ENCODE measurements at places on chromosomes 4 and X.
A peak's percentile ranks its signal among the peaks of the same experiment; 100 is the strongest.

GRCh38 chr4:166414431-166414830 lies 541.4 kb downstream of the TLL1 start:
- H3K4me1 ChIP-seq = no peaks in the 10 kb centered on the region
- DNase-seq = no peak
- no peaks in the 10 kb centered on the region for H3K36me3 ChIP-seq
- no peak overlapping the region for H3K4me3 ChIP-seq
- no peak overlapping the region for H3K27ac ChIP-seq
- H3K27me3 ChIP-seq = no peaks in the 10 kb centered on the region

- H3K36me3 ChIP-seq = no peaks in the 10 kb centered on the region
- H3K27me3 ChIP-seq = peaks cover 7% of the 10 kb centered on the region
- no peaks in the 10 kb centered on the region for H3K4me1 ChIP-seq
- no peak overlapping the region for H3K4me3 ChIP-seq
- no peak for DNase-seq
These were observed 263.5 kb downstream of the C4orf33 start for GRCh38 chr4:129359461-129359860.

DNA sequence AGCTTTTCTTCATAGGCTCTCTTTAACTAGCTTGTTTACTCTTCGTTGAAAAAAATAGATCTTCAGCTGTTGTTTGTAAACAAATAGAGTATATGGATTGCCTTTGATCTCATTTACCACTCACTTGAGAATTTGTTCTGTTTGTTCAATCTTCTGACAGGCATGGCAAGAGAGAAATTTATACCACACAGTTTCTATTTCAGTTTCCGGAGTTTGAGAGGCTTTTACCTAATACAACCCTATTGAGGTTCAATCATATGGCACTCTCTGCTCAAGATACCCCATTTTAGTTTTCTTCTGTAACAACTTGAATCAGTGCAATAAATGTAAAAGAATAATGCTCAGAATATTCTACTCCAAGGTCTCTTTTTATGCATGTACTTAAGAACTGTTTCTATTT lies 148.0 kb downstream of the EMCN start:
- H3K4me1 ChIP-seq = no peaks in the 10 kb centered on the region
- no peak overlapping the region for H3K27ac ChIP-seq
- peaks cover 2% of the 10 kb centered on the region for H3K27me3 ChIP-seq

- H3K4me3 ChIP-seq = no peak overlapping the region
- no peaks in the 10 kb centered on the region for H3K27me3 ChIP-seq
- no peak overlapping the region for H3K27ac ChIP-seq
- no peaks in the 10 kb centered on the region for H3K4me1 ChIP-seq
- DNase-seq = no peak
- H3K36me3 ChIP-seq = no peaks in the 10 kb centered on the region
These were observed 183.6 kb upstream of the DKK2 start for GRCh38 chr4:107219681-107220080.

- DNase-seq = no peak
- no peak overlapping the region for H3K4me3 ChIP-seq
- no peaks in the 10 kb centered on the region for H3K27me3 ChIP-seq
- H3K4me1 ChIP-seq = no peaks in the 10 kb centered on the region
These were observed 19.1 kb upstream of the SETD7 start for GRCh38 chr4:139575072-139575471.

DNA sequence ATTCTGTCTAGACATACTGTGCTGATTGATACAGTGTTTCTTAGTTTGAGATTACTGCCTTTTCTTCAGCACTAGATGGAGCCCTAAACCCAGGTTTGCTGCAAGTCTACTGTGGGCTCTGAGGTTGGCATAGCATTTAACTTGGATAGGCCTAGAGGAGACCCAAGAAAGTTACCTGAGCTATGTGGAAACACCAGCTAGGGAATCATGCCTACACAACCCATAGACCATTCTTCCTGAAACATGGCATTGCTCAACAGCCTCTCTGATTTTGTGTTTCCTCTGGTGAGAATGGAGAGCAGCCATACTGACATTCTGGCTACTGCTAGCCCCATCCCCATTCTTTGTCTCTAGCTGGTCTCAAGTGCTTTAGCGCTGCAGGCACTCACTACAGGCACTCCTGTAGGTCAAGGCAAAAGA lies 287.7 kb upstream of the PCDH18 start:
- H3K4me3 ChIP-seq = no peak overlapping the region
- no peak for DNase-seq
- no peaks in the 10 kb centered on the region for H3K4me1 ChIP-seq
- H3K27ac ChIP-seq = no peak overlapping the region

- no peak overlapping the region for H3K27ac ChIP-seq
- no peak for DNase-seq
- H3K36me3 ChIP-seq = no peaks in the 10 kb centered on the region
- H3K4me3 ChIP-seq = no peak overlapping the region
These were observed 29.8 kb downstream of the DYNLT3 start for GRCh38 chrX:37817579-37817978.

- H3K36me3 ChIP-seq = no peaks in the 10 kb centered on the region
- peaks cover 36% of the 10 kb centered on the region for H3K4me1 ChIP-seq
- no peak overlapping the region for H3K4me3 ChIP-seq
- DNase-seq = no peak
- no peak overlapping the region for H3K27ac ChIP-seq
These were observed 30.9 kb downstream of the REELD1 start for GRCh38 chr4:146245246-146245645.

DNA sequence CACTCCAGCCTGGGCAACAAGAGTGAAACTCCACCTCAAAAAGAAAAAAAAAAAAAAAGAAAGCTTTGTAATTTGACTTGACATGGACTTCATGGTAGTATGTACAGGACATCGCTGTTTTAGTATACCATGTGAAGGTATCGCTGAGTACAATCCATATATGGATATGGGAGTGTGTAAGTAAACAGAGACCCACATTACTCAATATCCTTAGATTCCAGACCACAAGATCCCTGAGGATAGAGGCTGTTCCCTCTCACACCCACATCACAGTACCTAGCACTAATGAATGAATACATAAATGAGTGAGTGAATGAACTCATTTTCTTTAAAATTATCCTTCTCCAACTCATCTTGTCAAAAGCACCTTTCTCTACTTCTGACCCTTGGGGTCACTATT lies 8.4 kb upstream of the RPS3A start:
- peaks cover 9% of the 10 kb centered on the region for H3K4me1 ChIP-seq
- H3K36me3 ChIP-seq = no peaks in the 10 kb centered on the region
- H3K27ac ChIP-seq = no peak overlapping the region

GRCh38 chrX:18406531-18407266 lies 18.7 kb upstream of the CDKL5 start:
- H3K27me3 ChIP-seq = no peaks in the 10 kb centered on the region
- H3K36me3 ChIP-seq = no peaks in the 10 kb centered on the region
- DNase-seq = no peak
- no peaks in the 10 kb centered on the region for H3K4me1 ChIP-seq
- H3K27ac ChIP-seq = no peak overlapping the region
- no peak overlapping the region for H3K4me3 ChIP-seq

DNA sequence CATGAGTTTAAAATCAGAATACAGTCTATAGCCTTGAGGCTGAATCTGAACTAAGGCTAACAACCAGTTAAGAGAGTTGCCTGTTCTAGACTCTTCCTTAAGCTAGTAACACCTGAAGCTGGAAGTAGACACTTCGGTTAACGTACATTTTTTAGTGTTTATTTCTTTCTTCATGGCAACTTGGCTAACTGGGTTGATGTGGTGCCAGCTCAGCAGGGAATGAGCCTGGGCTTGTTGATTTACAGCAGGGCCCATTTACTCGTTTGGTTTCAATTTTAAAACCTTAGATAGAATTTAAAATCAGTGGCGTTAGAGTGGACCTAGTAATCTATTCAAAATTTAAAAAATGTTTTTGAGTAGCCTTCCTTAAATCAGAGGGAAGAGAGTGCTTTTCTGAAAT lies 137.6 kb upstream of the ESX1 start:
- H3K36me3 ChIP-seq = no peaks in the 10 kb centered on the region
- H3K4me3 ChIP-seq = no peak overlapping the region
- no peaks in the 10 kb centered on the region for H3K27me3 ChIP-seq
- no peaks in the 10 kb centered on the region for H3K4me1 ChIP-seq
- no peak for DNase-seq
- H3K27ac ChIP-seq = no peak overlapping the region

GRCh38 chr4:91734682-91735081 lies 569.1 kb upstream of the GRID2 start:
- DNase-seq = no peak
- no peaks in the 10 kb centered on the region for H3K4me1 ChIP-seq
- no peaks in the 10 kb centered on the region for H3K36me3 ChIP-seq
- no peak overlapping the region for H3K4me3 ChIP-seq
- no peaks in the 10 kb centered on the region for H3K27me3 ChIP-seq

DNA sequence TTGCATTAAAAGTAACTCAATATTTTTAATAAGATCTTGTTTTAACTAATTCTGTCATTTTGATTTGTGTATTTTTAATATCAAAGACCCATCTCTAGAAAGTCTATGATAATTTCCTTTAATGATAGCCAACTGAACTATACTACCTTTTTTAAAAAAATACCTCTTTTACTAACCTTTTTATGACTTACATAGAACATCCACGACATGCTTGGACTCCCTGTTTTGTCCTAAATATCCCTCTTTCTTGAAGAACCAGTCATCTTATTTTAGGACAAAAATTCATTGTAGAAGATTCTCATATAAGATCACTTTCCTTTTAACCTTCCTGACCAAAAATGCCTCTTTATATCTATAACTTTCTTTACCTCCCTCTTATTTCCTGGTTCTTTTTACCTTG lies 76.8 kb upstream of the GC start:
- DNase-seq = no peak
- no peaks in the 10 kb centered on the region for H3K36me3 ChIP-seq
- no peaks in the 10 kb centered on the region for H3K4me1 ChIP-seq
- no peak overlapping the region for H3K27ac ChIP-seq
- H3K27me3 ChIP-seq = no peaks in the 10 kb centered on the region

GRCh38 chrX:17922303-17922702 lies 61.2 kb upstream of the RAI2 start:
- DNase-seq = no peak
- no peak overlapping the region for H3K4me3 ChIP-seq
- no peaks in the 10 kb centered on the region for H3K36me3 ChIP-seq
- no peak overlapping the region for H3K27ac ChIP-seq
- peaks cover 3% of the 10 kb centered on the region for H3K4me1 ChIP-seq
- no peaks in the 10 kb centered on the region for H3K27me3 ChIP-seq

- H3K4me3 ChIP-seq = peak overlapping the region; percentile 44
- H3K27me3 ChIP-seq = no peaks in the 10 kb centered on the region
- H3K36me3 ChIP-seq = peaks cover 5% of the 10 kb centered on the region
- H3K4me1 ChIP-seq = peaks cover 72% of the 10 kb centered on the region
- peak overlapping the region; percentile 99 for H3K27ac ChIP-seq
These were observed 1.8 kb downstream of the ACOX3 start for GRCh38 chr4:8438743-8439142.

DNA sequence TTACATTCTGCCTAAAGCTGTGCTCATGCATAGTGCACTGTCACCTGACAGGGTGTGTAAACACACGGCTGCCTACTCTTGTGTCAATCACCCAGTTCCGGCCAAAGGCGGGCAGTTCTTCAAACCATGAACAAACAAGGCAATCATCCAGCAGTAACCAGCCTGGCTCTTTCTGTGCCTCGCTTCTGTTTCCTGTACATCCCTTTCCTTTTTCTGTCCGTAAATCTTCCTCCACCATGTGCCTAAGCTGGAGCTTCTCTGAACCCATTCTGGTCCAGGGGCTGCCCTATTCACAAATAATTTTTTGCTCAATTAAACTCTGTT lies 60.8 kb upstream of the CBR4 start:
- no peaks in the 10 kb centered on the region for H3K4me1 ChIP-seq
- DNase-seq = no peak
- H3K4me3 ChIP-seq = no peak overlapping the region
- H3K27ac ChIP-seq = no peak overlapping the region
- H3K36me3 ChIP-seq = no peaks in the 10 kb centered on the region

DNA sequence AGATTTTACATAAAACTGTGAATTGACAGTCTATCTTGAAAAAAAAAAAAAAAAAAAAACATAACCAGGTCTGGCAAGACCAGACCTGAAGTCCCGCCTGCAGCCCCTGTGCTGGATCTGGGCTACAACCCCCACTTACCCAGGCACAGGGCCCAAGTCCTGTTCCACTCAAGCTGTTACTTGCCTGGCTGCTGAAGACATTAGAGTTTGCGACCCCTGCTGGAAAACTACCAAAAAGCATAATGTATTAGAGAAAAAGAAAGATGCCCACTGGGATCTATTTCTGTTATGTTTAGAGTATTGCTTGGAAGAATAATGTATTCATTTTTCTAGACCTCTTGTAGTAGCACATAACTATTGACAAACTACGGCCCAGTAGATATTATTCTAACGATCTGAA lies 4.7 kb downstream of the HS3ST1 start:
- peaks cover 25% of the 10 kb centered on the region for H3K27me3 ChIP-seq
- H3K4me3 ChIP-seq = no peak overlapping the region
- no peak overlapping the region for H3K27ac ChIP-seq
- H3K36me3 ChIP-seq = no peaks in the 10 kb centered on the region
- peaks cover 12% of the 10 kb centered on the region for H3K4me1 ChIP-seq

- H3K4me1 ChIP-seq = no peaks in the 10 kb centered on the region
- no peak for DNase-seq
- no peak overlapping the region for H3K27ac ChIP-seq
- H3K4me3 ChIP-seq = no peak overlapping the region
- H3K36me3 ChIP-seq = no peaks in the 10 kb centered on the region
These were observed 104.5 kb downstream of the SCD5 start for GRCh38 chr4:82694046-82694445.
